ENCODE measurements at places on chromosomes 1 and 21.

GRCh38 chr21:33254766-33255165, 11.4 kb upstream of the IL10RB start:
- no peak for DNase-seq

DNA sequence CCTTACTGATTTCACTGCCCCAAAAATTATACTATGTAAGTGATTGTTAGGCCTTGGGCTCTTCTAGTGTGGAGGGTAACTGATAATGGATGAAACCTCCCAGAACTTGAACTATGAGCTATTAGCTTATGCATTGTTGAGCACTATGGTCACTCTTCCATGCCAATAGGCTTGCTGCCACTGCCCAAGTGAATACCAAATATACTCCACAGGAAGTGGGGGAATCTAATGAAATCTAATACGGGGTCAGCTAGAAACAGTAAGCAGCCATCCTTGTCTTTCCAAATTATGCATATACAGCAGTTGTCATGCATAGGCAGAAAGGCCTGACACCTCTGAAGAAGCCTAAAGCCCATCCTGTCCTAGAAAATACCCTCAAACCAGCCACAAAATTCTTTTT, 198.7 kb upstream of the PTBP2 start:
- no peak for DNase-seq

DNA sequence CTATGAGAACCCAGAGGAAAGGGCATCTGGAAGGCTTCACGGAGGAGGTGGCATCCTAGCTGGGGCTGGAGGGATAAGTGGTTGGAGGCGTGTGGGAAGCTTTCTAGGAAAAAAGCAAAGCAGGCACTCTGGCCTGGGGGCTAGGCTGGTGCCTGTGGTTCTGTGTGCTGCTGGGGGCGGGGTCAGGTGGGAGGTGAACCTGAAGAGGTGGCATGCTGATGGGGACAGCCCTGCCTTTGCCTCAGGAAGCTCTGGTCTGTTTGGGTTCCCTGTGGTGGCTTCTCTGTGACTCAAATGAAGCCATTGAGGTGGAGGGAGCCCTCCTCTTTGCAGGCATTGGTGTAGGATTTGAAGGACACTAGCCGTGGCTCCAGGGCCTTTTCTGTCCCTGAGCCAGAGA, 221.6 kb upstream of the POU3F1 start:
- no peak for DNase-seq

DNA sequence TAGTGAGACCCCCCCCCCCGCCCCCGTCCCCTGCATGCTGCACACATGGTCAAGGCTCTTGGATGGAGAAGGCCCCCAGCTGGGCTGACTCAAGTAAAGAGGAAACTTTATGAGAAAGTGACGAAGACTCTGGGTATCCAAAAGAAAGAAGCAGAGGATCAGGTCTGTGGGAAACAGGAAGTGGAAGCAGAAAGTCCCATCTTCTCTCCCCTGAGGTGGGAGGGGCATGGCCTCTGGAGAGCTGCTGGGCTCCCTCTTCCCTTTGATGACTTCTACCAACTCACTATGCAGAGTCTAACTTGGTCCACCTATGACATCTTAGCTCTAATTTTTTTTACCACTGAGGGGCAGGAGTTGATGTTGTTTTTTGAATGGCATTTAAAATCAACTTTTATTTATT, 42.7 kb upstream of the LIN9 start:
- DNase-seq = no peak

DNA sequence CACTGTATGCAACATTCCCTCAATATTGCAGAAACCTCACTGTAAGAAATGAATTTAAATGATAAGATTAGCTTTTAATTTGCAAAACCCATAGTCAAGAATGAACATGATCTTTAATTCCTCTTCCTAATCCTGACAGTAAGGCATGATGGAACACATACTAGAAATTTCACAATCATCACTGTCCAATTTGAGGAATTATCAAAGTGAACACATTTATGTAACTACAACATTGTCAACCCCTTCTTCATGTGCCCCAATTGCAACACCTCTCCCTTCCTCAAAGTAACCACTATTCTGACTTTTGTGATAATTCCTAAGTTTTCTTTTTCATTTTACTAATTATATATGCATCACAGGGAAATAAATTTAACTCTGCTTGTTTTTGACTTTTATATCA, 103.1 kb downstream of the LHX8 start:
- no peak for DNase-seq

- DNase-seq = no peak
These were observed 21.7 kb upstream of the C1orf174 start for GRCh38 chr1:3921765-3922164.

DNA sequence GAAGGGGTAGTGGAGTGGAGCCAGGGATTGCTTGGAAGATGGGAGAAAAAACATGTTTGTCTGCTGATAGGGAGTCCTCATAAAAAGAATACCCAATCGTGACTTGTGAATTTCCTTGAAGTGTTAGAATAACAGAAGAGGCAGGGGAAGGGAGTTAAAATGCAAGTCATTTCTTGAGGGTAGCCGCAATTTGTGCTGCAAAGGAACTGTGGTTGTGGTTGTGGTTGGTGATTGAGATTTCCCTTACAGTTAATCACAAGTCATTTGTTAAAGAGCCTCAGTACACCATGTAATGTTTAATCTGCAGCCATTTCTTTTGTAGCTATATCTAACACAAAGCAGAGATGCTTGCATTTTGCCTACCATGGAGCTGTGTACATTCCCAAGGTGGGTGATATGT, 38.5 kb upstream of the EGLN1 start:
- peak; percentile 59 for DNase-seq

DNA sequence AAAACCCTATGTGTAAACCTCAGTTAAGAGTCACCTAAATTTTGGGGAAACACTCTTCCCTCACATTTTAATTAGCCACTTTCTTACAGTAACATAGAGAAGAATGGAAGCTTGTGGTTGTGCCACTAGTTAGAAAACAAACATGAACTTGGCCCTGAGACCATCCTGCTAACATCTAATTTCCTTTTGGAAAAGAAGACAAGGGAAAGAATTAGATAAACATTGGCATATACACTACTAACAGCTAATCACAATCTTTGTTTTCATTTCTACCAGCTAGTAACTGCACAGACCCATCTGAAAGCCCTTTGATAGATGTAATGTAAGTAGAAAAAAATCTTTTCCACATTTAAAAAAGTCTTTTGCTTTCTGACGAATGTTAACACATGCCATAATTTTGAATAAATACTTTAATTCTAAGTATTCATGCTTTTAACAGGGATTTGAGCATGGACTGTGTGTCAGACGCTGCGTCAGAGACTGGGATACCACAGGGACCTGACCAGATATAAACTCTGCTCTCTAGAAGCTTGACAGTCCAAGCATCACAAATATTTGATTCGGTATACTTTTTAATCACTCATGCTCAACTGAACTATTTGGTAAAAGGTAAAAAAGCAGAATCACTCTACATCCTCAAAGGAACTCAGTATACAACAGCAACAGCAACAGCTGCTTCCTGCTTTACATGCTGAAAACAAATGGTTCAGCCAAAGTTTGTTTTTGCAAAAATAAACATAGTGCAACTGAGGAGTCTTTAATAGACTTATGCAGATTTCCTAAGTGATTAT, 30.2 kb downstream of the DPH5 start:
- no peak for DNase-seq

DNA sequence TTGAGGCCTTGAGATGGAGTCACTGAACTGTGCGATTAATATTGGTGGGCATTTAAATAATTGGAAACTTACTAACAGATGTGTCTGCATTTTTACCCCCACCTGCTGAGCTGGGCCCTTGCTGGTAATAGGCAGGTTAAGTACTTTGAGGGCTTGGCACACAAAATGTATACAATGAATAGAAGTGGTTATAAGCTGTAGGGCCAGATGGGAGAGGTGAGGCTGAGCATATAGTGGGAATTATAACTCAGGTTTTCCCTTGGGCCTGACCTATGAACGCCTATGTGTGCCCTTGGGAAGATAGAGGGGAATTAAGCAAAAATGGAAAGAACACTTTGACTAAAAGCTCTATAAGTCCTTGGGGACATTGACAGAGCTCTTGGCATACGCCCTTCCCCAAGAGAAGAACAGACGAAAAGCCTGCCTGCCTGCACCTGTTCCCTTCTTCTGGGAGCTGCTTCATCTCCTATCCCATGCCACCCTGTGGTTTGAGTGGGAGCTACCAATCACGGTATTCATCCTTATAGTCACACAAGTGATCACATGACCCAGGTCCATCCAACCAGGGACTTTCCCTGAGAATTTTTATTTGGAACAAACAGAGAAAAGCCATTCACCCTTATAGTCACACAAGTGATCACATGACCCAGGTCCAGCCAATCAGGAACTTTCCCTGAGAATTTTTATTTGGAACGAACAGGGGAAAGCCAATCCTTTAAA, 260.7 kb upstream of the CSF3R start:
- DNase-seq = no peak

DNA sequence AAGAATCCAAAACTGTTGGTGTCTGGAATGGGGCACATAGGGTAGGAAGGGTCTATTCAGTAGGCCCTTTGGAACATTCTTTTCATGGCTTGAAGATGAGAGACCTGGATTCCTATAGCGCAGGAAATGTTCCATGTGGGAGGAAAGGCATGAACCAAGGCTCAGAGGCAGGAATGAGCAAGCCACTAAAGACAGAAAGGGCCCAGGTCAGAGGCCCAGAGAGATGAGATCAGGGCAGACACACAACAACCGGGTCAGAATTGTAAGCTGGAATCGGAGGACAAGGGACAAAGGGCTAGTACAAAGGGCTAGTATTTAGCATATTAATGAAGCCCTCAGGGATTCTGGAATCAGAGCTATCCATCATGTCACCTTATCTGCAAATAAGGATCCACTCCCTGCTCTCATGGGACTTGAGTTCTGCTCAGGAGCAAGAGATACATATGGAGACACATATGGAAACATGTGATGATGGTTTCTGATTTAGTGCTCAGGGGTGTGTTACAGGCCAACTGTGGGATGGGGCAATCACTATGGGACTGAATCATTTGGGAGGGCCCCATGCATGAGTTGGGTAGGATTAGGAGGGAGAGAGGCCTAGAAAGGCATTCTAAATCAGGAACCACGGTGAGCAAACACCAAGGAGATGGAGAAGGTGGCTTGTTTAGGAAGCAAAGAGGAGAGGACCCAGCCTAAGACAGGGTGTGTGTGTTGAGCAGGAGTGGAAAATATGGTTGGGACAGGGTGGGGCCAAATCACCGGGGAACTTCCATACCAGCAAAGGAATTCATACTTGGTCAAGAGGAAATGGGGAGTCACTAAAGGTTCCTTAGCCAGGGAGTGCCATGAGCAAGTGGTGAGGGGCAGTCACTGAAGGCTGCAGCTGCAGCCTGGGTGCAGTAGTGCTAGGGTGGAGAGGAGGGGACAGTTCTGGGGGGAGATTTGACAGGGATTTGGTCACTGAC, 8.6 kb downstream of the NECTIN4 start:
- DNase-seq = no peak

GRCh38 chr1:62090016-62090415, 104.6 kb upstream of the L1TD1 start:
- DNase-seq = no peak

DNA sequence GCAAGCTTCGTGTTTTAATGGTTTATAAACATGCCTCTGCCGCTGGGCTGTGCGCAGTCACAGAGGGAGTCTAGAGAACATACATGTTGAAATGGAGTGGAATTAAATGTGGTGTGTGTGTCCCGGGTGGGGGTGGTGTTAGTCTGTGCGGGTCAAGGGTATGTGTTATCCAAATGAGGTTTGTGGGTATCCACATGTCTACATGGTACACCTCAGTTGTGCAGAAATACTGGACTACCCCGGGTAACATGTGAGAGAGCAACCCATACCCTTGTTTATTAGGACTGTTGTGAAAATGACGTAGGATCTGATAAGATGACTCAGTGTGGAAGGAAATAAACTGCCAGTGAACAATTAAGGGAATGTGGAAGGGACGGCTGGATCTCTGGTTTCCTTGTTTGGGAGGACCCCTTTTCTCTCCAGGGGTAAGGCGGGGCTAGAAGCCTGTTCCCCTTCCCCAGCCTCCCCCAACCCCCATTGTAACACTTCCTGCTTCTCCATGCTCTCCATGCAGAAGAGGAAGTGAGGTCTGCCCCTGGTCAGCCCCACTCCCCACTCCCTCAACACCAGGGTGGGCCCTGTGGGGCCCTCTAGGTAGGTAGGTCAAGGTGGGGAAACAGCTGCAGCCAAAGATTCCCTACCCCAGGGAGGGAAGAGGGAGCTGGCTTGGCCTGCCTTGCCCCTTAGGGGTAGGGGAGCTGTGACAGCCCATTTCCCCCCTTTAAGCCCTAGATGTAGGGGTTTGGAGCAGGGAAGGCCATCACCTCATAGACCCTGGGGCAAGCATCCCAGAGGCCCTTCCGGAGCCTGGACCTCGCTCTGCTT, 690 bp downstream of the EPS8L3 start:
- no peak for DNase-seq

DNA sequence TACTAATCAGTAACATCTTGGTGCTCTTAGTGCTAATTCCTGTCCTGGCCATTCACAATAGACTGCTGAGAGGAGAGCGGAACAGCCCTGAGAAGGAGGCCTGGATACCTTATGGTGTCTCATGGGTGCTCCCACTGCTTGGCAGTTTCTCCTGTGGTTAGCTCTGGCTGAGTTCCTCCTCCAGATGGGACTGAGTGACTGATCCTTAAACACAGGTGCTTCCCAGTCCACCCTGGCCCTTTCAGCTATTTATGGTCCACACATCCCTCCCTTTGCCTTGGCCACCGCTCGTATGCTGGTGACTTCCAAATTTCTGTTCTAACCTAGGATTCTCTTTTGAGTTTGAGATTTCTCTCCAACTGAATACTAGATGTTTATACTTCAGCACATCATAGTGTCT, 157.0 kb upstream of the CACNA1E start:
- no peak for DNase-seq

DNA sequence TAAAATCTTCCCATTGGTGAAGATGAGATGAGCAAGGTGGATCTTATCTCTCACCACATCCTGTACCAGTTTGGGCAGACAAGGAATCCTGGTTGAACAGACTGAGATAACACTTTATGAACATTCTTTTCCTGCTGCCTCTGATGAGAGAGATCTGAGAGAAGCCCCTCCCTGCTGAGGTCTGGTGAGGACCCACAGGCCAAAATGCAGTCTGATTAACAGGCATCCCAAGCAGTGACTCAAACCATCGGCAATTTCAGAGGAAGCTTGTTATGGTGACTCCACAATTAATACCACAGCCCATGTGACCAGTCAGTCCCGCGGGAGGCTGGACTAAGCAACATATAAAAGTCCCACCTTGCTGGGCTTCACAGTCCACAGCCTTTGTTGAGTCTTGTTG, at the start of gene PRR9:
TSS of gene PRR9 (plus strand) at position 373 of the 400 bp plus-strand sequence. CDS start 561 bp downstream, outside the sequence.
- DNase-seq = no peak
